Fibroblast of gingiva (primary cell): ENCODE measurements at places on chromosomes 13 and 19.

- DNase-seq = no peak
These were observed 139.6 kb downstream of the STOML3 start for GRCh38 chr13:38850868-38851626.

DNA sequence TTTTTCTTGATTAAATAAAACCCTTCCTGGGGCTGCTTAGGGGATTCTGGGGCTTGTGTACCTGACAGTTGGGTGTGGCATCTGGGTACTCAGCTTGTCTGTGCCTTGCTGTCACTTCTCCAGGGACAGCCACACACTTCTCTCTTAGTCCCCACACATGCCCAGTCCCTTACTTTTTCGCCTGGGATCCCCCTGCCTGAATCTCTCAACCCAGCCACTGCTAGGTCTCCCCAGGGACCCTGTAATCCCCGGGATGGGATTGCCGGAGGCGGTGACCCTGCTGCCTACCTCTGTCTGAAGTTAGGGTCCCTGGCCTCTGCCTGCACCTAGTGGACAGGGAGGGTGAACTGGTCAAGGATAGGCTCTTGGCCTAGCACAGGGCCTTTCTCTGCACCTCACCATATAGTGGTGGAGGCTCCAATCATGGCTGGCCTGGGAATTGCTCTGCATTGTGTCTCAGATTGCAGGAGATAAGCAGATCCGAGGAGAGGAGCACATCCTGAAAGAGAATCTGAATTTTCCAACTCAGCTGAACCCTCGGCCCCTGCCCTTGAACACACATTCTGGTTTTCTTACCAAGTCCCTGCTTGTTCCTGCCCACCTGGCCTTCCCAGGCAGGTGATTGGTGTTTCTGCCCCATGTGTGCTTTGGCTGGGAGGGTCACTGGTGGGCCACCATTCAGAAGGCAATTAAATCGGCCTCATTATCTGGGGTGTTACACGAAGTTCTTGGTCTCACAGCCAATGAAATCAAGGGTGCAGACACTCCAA lies 8.7 kb upstream of the ZNF492 start:
- no peak for DNase-seq

GRCh38 chr19:42246143-42246921 lies 3.9 kb upstream of the GSK3A start:
- peak; percentile 77 for DNase-seq

GRCh38 chr13:114143806-114144605 lies 11.6 kb upstream of the RASA3 start:
- DNase-seq = no peak

DNA sequence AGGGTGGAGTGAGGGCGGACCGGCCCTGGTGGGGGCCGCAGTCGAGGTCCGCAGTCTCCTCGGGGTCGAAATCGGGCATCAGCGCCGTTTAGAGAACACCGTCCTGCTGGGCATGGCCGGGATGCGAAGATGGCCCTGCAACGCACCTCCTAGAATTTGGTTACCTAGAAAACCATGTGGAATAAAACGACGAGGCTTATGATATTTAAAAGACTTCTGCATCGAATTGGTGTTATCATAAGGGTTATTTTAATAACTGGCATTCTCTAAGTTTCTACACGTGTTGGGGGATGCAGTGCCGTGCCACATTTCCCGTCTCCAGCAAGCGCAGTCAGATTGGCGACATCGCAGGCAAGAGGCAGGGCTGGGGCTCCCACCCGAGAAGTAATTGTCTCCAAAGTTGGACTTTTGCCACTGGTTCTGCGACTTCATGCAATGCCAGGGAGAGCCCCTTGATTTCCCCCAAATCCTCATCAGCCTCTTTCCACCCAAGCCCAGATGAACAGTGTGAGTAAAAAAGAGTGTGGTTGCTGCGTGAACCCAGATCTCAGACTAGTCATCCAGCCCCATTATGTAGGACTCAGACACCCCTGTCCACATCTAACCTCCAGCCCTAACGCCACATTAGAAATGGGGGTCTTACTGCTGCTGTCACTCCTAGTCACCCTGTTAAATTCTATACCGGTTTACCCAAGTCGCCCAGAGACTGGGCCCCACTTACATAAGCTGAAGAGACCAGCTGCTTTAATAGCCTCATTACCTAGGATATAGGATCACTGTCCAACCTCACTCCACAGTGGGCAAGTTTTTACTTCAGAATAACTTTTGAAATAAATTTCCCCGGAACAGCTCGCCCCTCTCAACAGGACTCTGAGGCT lies 571 bp upstream of the DHRS12 start:
- DNase-seq = no peak

DNA sequence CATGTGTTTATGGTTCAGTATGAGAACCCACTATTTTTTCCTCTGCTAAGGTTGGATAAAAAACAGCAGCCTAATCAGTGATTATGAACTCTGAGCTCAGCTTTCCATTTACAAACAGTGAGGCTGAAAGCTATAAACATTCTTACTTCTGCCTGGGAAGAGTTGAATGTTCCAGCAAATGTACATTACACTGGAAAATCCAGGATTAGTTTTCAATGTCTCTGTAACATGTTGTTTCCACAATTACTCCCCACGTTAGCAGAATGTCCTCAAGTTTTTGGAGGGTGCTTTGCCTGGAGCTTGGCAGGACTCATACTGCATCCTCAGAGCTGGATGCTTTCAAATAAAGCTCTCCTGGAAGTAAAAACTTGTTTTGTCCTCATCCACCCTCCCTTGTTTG lies 150.4 kb downstream of the POSTN start:
- DNase-seq = no peak

DNA sequence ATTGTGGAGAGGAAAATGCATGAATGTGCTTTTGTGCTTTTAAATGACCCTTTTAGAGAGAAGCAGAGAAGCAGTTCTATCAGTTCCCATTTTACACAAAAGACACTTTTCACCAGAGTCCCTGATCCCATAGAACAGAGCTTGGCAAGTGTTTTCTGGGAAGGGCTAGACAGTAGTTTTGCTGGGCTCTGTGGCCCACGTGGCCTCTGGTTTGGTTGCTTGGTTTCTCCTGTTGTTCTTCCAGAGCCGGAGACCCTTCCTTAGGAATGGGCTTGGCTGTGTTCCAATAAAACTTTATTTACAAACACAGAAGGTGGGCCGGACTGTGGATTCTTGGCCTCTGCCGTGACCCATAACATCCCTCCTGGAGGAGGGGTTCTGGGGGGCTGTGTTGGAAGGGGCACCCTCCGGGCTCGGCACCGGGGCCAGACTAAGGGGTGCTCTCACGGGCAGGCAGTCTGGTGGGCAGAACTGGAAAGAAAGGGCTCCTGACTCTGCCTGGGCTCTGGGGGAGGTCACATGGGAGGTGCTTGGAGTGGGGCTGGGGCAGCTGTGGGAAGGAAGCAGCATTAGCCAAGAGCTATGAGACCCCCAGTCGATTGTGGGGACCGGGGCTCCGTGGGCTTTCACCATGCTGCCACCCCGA lies 3.2 kb downstream of the SPPL2B start:
- DNase-seq = no peak

DNA sequence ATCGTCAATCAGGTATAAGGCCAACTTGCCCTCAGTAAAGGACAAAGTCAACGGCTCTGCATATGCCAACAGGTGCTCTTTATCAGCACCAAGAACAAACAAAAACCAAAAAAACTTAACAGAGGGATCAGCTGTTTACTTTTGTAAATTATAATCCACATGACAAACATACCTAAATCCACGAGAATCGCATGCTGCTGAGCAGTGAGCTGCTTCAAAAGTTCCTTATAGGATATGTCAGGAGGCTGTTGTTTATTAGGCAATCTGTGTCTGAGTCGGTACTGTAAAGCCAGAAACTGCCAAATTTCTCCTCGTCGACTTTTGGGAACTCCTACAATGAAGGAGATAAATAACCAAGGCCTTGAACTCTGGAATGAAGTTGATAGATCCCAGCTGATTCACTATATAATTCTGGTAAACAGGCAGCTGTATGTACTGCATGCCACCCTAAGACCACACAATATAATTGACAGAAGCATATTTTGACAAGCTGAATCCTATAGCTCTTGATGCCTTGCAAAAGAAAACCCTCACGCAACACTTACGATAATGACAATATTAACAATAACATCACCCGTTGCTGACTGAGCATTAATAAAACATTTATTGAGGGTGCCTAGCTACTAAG lies 179.8 kb downstream of the TBC1D4 start:
- no peak for DNase-seq

- peak; percentile 71 for DNase-seq
These were observed 2.9 kb upstream of the PTOV1 start for GRCh38 chr19:49847731-49848696.

DNA sequence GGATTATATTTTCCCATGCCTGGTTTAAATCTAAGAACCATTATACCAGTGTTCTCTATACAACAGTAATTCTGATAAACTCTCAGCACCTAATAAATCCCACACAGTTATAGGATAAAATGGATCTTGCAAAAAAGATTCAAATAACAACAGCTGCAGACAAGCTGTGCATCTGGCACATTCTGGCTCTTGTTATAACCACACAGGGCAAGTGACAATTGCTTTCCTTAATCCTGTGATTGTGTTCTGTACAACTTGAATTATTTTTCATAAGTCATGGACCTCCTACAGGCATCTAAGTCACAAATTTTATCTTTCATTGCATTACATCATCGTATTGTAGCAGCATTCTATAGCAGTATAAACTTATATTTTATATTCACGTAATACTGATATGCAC lies 948.3 kb downstream of the SLITRK1 start:
- no peak for DNase-seq

GRCh38 chr13:86585835-86586234 lies 786.6 kb upstream of the SLITRK6 start:
- DNase-seq = peak; percentile 97

DNA sequence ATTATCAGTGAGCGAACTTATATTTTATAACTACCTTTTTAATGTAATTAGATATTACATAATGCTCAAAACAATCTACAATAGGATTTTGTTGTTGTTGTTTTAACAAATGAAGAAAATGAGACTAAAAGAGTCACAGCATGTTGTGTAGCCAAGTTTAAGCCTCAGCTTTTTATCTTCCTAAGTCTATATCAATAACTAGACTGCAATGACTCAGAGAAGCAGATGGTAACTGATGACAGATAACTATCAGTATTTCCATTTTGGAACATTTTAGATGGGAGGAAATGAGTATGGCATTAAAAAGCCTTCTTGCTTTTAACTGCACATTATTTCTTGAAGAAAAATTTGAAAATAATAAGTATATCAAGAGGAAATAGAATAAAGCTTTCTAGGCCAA lies 825.2 kb downstream of the SLITRK1 start:
- no peak for DNase-seq

- peak; percentile 44 for DNase-seq
These were observed 16.1 kb downstream of the TTYH1 start for GRCh38 chr19:54431255-54431838.

GRCh38 chr13:97369261-97369893 lies 64.6 kb upstream of the RAP2A start:
- no peak for DNase-seq

DNA sequence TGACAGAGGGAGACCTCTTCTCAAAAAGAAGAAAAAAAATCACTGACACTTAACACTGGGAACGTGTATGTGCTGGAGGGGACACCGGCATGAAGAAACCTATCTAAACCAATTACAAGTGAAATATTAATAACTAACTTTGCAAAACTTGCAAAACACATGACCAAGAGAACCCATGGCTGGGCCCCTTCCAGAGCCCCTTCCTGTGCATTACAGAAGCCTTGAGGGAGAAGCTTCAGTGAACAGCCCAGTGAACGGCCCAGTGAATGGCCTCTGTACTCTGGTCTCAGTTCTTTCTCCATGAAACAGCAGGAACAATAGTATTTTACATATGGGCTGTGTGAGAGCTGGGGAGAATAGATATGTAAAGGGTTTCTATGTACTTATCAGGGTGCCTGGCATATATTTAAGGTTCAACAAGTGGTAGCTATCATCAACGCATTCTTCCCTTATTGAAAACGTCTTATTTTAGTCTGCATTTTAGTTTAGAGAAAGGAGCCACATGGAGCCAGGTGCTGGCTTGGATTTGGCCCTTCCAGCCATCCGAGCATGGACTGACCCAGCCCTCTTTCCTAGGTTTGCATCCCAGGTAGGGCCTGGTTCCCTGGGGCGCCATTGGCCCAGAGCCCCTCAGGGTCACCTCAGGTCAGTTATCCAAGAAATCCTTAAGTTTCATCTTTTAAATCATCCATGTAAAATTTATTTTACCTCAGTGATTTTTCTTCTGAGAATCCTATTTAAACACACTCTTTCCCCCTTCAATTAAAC lies 54.5 kb downstream of the CCDC70 start:
- DNase-seq = no peak

GRCh38 chr13:112325920-112326645 lies 50.1 kb upstream of the SPACA7 start:
- no peak for DNase-seq

DNA sequence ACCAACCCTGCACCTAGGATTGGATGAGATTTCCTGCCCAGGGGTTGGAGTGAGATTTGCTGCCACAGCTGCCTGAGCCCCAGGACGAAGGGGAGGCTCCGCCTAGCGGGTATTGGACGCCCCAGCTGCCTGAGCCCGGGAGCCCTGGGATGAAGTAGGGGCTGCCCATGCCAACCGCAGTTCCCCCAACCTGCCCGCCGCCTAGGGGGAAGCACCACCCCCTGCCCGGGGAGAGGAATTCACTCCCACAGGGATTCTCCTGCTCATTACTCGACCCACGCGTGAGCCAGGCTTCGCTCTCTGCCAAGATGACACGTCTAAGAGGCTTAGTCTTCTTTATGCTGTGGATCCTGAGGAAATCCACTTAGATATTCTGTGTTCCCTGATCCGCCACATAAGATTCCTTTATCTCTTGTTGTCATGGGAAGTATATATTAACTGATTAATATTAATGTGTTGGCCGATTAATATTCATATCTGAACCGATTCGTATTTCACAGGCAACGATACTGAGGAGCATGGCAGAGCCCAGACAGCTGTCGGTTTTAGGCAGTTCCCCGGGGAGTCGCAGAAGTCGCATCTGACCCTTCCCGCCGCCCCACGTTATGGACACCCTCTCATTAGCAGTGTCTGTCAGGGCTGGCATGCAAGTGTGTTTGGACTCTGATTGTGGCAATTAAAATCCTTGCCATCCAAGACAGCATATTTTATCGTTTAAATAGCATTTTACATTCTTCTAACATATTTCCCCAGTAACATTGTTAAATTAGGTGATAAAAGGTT lies 44.5 kb upstream of the KCTD15 start:
- no peak for DNase-seq

- peak; percentile 27 for DNase-seq
These were observed 81.6 kb downstream of the DPF1 start for GRCh38 chr19:38142176-38143035.

DNA sequence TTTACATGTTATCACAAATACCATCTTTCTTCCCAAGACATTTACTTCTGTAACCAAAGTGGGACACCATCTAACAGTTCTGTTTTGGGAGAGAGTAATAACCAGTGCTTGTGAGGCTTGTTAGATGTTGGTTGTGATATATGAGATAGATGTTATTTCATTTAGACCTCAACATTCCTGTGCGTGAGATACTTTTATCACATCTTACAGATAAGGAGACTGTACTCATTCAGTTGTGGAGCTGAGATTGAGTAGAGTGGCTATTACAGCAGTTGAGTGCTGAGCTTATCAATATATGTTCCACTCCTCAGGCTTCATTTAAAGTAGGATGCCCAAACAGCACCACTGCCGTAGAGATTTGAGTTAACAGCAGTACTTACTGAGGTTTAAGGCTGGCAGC lies 43.1 kb downstream of the USPL1 start:
- DNase-seq = no peak
